ENCODE measurements at places on chromosomes 3 and 15. TPM values are rescaled to one million over a fixed set of nuclear protein-coding genes. Genes with fewer than 3 reads are reported as not detected.
A peak's percentile ranks its signal among the peaks of the same experiment; 100 is the strongest.

GRCh38 chr3:134059035-134059601, 29.4 kb upstream of the SLCO2A1 start:
- DNase-seq = peak; percentile 73

The MAP6D1 gene
- total RNA-seq = 2.3 TPM

- no peak for DNase-seq
Observed at GRCh38 chr3:4711680-4711992, 218.5 kb downstream of the ITPR1 start.

DNA sequence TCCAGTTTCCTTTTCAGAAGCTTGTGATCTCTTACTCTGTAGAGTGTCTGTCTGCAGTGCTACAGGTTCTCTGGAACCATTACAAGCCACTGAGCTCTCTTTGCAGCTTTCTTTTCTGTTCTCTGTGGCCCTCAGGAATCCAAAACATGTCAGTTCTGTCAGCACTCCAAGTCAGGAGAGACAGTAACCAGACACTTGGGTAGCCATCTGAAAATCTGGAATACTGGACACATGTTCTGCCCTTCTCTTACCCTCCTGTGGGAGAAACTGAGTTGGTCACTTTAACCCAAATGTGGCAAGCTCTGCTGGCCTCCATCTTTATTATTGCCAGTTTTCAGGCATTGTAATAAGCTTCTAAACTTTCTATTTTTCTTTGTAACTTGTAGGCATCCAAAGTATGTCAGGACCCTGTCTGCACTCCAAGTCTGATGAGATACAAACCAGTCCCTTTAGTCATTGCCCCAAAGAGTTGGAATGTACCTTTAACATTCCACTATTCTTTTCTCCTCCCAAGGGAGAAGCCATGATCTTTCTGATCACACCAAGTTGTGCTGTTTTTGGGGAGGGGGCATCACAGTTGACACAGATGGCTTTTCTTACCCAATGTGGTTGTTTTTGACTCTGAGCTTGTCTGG, 183.7 kb downstream of the DPH6 start:
- no peak for DNase-seq

The EXOG gene
- 38.6 TPM for total RNA-seq

All from cardiac septum (tissue), 1 donor.